AG04449 (cell line): ENCODE measurements at places on chromosomes 7 and 10.

DNA sequence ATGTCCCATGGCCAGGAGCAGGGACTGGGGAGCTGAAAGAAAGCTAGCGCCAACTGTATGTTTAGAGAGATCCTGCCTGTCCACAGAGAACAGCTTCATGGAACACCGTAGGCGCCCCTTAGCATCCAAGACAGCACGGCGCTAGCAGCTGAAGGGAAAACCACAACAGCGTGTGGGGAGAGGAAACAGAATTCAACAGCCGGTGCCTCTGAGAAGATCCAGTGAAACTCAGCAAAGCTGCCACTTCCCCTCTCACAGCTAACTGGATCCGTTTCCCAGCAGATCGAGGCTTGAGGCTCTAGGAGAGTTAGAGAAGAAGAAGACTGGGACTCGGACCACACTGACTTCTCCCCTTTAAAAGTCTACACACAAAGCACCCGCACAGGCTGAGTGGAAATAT lies 145.0 kb downstream of the MAD1L1 start:
- no peak for DNase-seq

- DNase-seq = no peak
Observed at GRCh38 chr7:35035511-35035961, 1.7 kb downstream of the DPY19L1 start.

- DNase-seq = no peak
Observed at GRCh38 chr10:99758211-99758891, 24.1 kb upstream of the ABCC2 start.

DNA sequence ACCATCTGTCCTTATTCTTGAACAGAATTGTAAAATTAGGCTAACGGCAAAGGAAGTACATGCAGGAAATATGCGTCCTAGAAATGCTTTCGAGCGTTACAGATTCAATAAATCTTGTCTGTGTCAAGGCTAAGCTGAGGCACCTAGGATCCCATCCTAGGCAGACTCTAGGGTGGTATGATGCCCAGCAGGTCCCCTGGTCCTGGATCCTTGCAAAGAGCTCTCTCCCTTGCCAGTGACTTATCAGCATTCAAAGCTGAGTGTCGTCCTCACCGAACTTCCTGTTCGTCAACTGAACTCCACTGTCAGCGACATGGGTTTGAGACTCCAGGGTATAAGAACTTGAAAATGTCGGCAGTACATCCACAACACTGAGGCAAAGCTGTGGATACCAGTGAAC lies 61.5 kb downstream of the AKR1E2 start:
- DNase-seq = no peak

DNA sequence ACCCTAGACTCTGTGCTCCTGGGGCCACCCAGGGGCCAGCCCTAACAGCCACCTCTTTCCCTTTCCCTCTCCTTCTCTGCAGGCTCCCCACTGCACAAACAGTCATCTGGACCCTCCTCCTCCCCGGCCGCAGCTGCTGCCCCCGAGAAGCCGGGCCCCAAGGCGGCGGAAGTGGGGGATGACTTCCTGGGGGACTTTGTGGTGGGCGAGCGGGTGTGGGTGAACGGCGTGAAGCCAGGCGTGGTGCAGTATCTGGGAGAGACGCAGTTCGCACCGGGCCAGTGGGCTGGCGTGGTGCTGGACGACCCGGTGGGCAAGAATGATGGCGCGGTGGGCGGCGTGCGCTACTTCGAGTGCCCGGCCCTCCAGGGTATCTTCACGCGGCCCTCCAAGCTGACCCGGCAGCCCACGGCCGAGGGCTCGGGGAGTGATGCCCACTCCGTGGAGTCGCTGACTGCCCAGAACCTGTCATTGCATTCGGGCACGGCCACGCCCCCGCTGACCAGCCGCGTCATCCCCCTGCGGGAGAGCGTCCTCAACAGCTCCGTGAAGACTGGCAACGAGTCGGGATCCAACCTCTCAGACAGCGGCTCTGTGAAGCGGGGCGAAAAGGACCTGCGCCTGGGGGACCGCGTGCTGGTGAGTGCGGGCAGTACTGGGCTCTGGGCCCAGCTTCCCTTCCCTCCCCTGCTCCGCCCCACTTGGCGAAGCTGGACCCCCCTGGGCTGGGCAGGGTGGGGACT lies 49.3 kb downstream of the CLIP2 start:
- DNase-seq = no peak

GRCh38 chr7:154623399-154623798 lies 379.5 kb downstream of the PAXIP1 start:
- DNase-seq = no peak

DNA sequence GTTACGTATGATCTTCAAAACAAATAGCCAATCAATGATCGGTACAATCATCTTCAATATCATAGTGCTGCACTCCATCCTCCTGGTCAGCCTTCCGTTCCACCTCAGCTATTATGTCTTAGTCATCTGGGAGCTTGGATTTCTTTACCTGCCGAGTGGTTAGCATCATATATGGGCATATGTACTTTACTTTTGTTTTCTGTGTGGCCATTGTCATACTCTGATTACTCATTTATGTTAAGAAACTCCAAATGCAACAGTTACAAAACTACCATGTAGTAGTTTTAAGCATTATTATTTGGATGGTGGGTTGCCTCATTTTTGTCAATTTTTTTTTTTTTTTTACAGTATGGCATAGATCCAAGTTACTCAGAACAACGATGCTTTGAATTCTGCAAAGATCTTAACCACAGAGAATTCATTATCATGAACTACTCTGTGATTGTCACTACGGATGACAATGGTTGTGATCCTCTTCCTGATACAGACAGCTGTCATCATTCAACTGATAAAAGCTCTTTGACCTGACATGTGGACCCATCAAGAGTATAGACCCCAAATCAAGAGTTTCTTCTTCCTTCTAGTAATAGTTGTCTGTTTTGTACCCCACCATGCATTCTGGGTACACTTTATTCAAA lies 52.1 kb upstream of the NME8 start:
- no peak for DNase-seq

DNA sequence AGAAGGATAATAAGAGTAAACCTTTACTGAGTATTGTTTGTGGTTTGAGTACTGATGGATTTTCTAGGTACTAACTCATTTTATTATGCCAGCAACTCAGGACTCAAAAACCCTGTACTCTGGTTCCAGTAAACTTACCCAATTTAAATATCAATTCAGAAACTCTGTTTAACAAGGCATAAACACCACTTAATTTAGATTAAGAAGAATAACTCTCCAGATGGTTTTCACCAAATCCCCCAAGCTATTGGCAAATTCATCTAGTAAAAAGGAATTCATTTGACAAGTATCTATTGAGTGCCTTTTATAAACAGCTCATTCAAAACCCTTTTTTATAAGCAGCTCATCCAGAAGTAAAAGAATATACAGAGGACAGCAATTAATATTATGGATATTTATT lies 572.4 kb downstream of the PHTF2 start:
- DNase-seq = no peak

- DNase-seq = peak; percentile 84
Observed at GRCh38 chr10:34280599-34281374, 534.3 kb downstream of the PARD3 start.

DNA sequence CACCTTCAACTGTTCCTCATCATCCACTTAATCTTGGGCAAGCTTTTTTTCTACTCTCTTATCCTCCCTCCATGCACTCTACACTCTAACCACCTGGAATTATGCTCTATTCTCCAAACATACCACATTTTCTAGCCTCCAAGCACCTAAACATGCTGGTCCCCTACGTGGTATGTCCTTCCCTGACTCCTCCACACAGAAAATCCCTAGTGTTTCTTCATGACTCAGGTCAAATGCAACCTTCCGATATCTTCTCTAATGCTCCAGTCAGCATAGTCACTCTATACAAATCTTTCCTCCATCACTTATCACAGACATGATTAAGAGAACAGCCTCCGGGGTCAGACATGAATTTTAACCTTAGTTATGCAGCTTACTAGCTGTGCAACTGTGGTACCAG lies 68.8 kb downstream of the ARMH3 start:
- no peak for DNase-seq

- no peak for DNase-seq
Observed at GRCh38 chr7:7816084-7816483, 97.7 kb upstream of the RPA3 start.

GRCh38 chr7:147304376-147304775 lies 1187.8 kb downstream of the CNTNAP2 start:
- DNase-seq = no peak

GRCh38 chr10:114590993-114591392 lies 67.1 kb downstream of the ABLIM1 start:
- DNase-seq = no peak

GRCh38 chr10:1661859-1662437 lies 75.4 kb downstream of the ADARB2 start:
- DNase-seq = no peak

DNA sequence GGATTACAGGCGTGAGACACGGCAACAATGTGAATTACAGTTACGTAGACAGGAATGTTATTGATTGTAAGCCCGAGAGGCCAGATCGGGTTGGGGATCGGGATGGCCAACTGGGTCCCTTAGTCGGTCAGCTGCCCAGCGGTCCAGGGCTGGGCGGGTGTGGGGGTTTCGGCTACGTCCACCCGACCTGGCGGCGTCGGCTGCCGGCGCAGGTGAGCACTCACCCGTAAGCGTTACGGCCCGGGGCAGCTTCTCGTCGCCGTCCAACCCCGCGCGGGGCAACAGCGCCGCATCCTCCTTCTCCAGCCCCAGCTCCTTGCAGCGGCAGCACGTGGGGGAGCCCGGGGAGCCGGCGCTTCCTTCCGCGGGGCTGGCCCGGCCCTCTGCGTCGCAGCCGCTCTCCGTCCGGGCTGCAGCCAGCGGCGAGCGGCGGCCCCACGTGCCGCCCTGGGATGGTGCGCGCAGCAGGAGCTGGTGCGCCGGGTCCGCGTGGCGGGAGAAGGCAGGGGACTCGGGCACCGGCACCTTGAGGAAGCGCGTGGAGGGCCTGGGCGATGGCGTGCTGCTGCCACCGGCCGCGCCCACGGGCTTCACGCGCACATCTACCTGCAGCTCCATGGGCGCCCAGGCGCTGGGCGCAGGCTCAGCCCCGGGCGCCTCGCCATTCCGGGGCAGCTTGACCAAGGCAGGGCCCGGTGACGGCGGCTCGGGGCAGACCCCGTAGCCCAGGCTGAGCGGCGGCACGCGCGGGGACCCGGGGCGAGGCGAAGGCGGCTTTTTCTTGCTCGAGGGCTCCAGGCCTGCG lies 609 bp downstream of the KLRG2 start:
- DNase-seq = no peak

DNA sequence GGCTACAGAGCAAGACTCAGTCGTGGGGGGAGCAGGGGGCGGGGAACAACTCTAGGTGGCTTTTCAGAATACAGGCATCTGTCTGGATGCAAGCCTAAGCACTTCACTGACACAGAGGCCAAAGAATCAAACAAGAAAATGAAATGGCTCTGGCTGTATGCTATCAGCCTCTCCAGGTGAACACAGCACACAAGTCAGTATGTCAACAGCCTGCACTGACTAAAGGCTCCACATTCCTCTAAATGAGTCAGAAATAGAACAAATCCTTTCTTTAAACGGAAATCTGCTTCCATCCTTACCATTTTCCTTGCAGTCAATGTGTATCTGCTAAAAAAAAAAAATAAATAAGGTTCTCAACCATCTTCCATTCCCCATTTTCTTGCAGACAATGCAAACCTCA lies 88.3 kb downstream of the ARMH3 start:
- no peak for DNase-seq

- no peak for DNase-seq
Observed at GRCh38 chr10:71473671-71474599, 77.2 kb downstream of the CDH23 start.

GRCh38 chr10:105094048-105094447 lies 453.0 kb downstream of the SORCS3 start:
- no peak for DNase-seq

DNA sequence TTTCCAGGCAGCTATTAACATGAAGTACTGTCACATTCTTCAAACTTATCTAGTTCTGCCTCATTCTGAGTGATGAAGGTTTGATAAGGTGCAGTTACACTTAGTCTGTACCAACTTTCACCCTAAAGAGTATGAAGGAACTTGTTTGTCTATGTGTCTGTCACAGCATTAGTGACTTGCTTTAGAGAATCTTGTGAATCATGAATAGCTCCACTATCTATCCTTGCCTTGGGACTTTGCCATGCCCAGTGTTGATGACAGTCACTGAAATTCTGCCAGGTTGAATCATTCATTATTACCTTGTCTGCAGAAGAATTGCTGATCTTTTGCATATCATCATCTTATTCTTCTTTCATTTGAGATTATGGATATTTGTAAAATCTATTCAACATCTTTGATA lies 50.9 kb upstream of the A1CF start:
- no peak for DNase-seq

- no peak for DNase-seq
Observed at GRCh38 chr7:15470825-15471668, 90.8 kb downstream of the AGMO start.

GRCh38 chr10:72122221-72122620 lies 33.9 kb upstream of the SPOCK2 start:
- no peak for DNase-seq

DNA sequence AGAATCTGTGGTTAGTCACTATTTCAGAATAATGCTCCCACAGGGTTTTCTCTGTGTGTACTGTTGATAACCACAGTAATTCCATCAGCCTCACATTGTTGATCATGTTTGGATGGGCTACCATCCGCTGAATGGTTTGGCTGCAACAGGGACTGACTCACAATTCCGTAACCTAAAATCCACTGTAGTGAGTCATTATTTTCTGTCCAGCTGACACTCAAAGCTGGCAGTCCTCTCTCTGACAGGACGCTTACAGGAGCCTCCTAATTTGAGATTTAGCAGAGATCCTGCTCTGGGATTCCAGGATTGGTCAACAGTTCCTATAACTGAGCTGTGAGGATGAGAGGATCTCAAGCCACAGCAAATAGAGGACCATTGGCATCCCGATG lies 32.7 kb downstream of the VWA2 start:
- DNase-seq = peak; percentile 79

DNA sequence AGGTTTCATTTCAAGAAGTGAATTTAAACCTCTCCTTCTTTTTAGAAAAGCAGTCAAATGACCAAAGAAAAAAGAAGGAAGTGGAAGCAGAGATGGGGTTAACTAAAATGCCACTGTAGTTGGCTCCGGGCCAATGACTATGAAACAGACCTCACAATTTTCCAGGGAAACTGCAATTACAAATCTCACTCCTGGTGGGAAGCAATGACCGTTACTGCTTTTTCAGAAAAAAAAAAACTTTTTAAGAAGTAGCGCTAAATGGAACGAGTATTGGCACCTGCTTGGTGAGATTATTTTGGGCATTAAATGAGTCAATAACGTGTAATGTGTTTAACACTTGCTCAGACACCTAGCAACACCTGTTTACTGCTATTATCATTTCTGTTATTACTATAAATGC lies 1.2 kb downstream of the SFRP4 start:
- DNase-seq = no peak

- no peak for DNase-seq
Observed at GRCh38 chr7:94943134-94943533, 35.7 kb downstream of the PPP1R9A start.

- no peak for DNase-seq
Observed at GRCh38 chr7:17495655-17496394, 197.4 kb downstream of the AHR start.

GRCh38 chr7:151249732-151250072 lies 1.2 kb upstream of the SMARCD3 start:
- DNase-seq = no peak
